DMS79 treated with DMSO at 0.1 percent for 48 hours (cell line): ENCODE measurements at places on chromosomes 1 and 21.

GRCh38 chr1:11961230-11961629 is 19.0 kb upstream of the MFN2 start:
- DNase-seq = no peak

DNA sequence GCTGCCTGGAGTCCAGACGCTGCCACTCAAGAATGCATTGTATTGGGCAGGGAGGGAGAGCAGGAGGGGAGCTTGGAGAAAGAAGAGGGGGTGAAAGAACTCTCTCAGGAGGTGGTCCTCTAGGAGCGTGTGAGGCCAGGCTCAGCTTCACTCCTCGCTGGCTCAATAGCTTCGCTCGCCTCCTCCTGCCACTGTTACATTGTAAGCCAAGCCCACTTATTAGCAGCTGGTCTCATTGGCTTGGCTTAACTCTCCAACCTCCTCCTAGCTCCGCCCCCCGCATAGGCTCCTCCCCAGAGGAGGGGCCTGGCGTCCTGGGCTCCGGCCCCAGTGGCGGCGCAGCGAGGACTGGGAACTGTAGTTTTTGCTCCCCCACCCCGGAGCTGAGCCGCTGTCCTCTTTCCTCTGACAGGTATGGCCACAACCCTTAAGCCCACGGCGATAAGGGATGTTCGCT is at the start of gene KCNN3:
TSS of gene KCNN3 (minus strand) at position 167 of the 457 bp plus-strand sequence. CDS start 317 bp downstream, outside the sequence.
- DNase-seq = peak; percentile 93

DNA sequence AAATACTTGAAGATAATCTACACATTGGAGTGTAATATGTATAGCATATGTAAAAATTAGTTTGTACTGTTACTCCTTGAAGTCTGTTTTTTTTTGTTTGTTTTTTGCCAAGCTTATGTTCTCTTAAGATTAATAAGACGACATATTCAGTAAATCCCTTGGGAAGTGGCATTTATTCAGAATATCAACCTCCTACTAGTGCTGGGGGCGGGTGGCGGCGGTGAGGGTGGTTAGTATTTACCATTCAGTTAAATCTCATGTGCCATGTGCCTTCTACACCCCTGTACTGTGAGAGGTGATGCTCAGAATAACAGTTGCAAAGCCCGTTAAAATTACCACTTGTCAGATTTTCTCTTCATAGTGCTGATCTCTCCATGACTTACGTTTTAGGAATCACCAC is 3.0 kb downstream of the BACH1 start:
- DNase-seq = no peak

GRCh38 chr21:32322676-32323075 is 24.0 kb downstream of the MRAP start:
- DNase-seq = no peak

GRCh38 chr1:96361961-96362360 is 359.6 kb upstream of the PTBP2 start:
- DNase-seq = no peak

GRCh38 chr1:234647758-234648157 is 37.8 kb upstream of the IRF2BP2 start:
- DNase-seq = no peak

DNA sequence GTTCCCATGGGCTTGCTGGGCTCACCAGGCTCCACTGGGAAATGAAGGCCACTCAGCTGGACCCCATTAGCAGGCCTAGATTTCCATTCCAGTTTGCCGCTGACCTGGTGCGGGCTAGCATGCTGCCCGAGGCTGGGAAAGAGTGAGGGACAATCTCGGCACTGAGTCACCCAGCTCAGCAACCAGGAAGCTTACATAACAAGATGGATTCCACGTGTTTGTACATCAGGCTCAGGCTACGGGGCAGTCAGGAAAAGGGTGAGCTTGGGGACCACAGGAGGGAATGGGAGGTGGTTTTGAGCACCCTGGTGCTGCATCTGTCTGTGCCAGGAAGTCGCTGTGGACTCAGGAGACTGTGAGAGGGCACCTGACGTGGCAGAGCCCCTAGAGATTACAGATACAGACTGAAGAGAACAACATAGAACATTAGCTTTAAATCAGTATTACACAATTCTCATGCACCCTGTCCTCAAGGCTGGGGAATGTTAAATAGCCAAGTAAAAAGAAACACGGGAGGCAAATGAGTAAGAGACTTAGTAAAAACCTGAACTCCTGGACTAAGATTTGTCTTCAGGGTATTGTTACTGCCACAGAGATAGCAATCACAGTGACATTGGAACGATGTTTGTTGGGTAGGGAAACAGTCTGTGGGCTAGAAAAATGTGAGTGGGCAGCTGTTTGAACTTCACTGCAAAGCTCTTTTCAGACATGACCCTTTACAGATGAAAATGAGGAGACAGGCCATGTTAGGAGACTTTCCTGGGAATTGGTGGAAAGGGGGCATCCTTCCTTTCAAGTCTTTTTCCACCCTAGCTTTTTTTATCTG is 51.1 kb downstream of the GLUL start:
- no peak for DNase-seq

- DNase-seq = no peak
These were observed 215.3 kb downstream of the MATN1 start for GRCh38 chr1:30508175-30508448.

- no peak for DNase-seq
These were observed 2.3 kb upstream of the LCE3D start for GRCh38 chr1:152582647-152583046.

DNA sequence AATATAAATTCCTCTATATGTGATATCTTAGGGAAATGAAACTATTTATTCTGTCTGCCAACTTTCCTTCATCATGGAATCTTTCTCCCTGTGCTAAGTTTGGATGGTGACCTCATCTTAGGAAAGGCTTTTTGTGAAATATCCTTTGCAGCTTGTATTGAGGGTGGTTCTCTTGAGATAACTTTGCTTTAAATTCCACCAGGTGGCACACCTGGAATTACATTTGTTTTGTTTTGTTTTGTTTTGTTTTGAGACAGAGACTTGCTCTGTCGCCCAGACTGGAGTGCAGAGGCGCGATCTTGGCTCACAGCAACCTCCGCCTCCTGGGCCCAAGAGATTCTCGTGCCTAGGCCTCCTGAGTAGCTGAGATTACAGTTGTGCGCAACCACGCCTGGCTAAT is 7.6 kb upstream of the CD1A start:
- no peak for DNase-seq

DNA sequence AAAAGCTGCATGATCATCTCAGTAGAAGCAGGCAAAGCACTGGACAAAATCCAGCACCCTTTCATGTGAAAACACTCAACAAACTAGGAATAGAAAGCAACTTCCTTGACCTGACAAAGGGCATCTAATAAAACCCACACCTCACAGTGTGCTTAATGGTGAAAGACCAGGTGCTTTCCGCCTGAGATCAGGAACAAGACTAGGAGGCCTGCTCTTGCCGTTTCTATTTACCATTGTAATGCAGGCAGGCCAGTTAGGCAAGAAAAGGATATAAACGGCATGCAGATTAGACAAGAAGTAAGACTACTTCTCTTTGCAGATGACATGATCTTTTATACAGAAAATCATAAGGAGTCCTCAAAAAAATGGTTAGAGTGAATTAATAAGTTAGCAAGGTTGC is 37.2 kb downstream of the SLC37A1 start:
- DNase-seq = peak; percentile 67

- no peak for DNase-seq
These were observed 102.2 kb upstream of the JUN start for GRCh38 chr1:58885998-58886397.

DNA sequence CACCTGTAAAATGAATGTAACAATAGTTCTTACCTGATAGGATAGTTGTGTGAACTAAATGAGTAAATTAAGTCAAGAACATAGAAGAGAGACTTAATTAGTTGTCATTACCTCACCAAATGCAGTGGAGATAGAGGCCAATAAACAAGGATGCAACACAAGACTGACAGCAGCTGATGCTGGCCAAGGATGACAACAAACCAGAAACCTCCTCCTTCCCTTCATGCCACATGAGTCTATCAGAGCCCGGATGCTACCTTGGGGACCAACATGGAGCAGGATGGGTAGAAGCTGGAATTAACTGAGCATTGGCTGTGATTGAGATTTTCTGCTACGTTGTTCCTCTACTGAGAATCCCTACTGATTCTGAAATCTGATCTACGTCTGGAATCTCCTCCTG is 30.3 kb upstream of the USP1 start:
- no peak for DNase-seq

DNA sequence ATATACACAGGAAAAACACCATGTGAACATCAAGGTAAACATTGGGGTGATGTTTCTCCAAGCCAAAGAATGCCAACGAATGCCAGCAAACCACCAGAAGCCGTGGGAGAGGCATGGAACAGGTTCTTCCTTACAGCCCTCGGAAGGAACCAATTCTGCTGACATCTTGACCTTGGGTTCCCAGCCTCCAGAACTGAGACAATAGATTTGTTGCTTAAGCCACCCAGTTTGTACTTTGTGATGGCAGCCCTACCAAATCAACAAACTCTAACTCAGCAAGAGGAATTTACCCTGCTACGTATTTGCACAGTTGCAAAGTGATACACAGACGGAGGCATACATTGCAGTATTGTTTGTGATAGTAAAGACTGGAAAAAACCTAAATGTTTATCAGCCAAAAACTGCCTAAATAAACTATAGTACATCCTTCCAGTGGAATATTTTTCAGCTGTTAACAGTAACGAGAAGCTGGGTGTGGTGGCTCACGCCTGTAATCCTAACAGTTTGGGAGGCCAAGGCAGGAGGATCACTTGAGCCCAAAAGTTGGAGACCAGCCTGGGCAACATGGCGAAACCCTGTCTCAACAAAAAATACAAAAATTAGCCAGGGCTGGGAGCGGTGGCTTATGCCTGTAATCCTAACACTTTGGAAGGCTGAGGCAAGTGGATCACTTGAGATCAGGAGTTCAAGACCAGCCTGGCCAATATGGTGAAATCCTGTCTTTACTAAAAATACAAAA is 12.5 kb upstream of the ZC3H12A start:
- no peak for DNase-seq

- peak; percentile 39 for DNase-seq
These were observed 11.9 kb downstream of the RGS8 start for GRCh38 chr1:182672487-182672836.

DNA sequence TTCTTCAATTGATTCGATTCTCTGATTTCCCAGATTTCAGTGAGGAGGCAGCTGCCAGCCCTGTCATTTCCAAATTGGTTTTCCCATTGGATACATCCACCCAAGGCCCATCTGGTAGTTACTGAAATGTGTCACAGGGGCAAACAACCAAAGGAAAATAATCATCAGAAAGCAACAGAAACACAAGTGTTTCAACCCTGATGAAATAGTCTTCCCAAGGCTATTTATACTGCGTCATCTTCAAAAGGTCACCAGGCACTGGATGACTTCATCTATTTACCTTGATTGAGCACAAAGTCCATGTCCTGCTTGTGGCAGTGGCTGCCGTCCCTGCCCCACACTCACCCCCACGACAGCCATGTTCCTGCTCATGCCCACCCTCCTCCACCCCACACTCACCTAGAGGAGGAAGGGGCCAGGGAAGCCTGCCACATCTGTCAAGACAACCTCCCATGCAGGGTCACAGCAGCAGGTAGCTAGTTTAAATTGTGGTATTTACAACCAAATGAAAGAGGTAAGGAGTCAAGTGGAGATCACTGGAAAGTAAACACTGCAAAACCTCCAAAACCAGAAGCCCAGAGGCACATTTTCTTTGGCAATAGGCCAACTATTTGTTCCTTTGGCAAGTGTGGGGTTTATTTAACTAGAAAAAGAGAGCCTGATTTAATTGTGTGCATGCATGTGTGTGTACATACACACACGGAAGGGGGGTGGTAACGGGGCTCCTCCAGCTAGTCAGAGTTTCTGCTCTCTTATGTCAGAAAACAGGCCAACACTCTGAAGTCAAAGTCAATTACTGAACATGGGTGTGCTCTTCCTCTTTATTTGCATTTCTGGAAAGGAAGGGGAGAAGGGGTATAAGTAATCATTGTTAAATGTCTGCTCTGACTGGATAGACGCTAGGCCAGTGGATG is 49.5 kb upstream of the RAB4A start:
- DNase-seq = peak; percentile 96

- DNase-seq = no peak
These were observed 27.9 kb downstream of the ARHGEF16 start for GRCh38 chr1:3482378-3482849.

- no peak for DNase-seq
These were observed 73.7 kb upstream of the MARK1 start for GRCh38 chr1:220454155-220454777.

GRCh38 chr1:232319072-232319471 is 310.9 kb downstream of the SIPA1L2 start:
- DNase-seq = peak; percentile 88

DNA sequence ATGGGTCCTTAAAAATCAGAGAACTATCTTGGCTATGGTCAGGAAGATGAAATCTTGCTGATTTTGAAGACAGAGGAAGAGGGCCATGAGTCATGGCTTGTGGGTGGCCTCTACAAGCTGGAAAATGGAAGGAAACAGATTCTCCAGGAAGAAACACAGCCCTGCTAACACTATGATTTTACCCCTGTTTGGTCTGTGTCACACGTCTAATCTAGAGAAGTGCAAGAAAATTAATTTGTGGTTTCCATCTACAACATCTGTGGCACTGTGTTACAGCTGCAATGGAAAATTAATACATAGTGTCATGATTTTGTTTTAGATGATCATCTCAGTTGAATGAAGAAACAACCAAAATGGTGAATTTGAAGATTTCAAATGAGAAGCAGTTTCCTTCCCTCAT is 288.7 kb upstream of the NRIP1 start:
- DNase-seq = no peak

- no peak for DNase-seq
These were observed 53.8 kb downstream of the MAST2 start for GRCh38 chr1:45857101-45857700.

DNA sequence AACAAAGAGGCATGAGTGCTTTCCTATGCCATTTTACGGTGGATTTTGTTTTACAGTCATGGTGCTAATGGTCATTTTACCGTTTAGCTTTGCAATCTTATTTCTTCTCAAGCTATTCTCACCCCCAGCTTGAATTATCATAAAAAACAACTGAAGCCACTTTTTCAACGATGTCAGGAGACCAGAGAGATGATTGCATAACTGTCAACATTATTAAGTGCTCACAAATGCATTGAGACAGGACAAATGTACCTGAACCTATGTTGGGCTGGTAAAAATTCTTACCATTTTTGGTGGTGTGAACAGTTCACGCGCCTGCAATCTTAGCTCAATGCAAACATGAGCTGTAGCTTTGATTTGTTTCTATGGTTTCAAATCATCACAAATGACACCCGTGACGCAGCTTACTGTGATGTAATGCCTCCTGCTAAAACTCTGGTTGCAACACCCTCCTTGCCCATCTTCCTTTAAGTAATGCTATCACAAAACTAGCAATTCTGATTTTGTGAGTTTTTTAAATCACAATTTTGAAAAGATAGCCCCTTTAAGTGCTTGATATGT is 104.4 kb downstream of the UCHL5 start:
- DNase-seq = no peak
